Muscle of leg (tissue), 16 donors: ENCODE measurements at places on chromosomes 5 and 9. TPM values are rescaled to one million over a fixed set of nuclear protein-coding genes. Genes with fewer than 3 reads are reported as not detected.

Gene ZNF484
- 4.5 TPM for polyA plus RNA-seq

GRCh38 chr9:101433229-101433628, 2.3 kb downstream of the ALDOB start:
- H3K4me3 ChIP-seq: no peak overlapping the region
- H3K27ac ChIP-seq: no peak overlapping the region
- no peak for DNase-seq
- H3K4me1 ChIP-seq: no peaks in the 10 kb centered on the region
- H3K27me3 ChIP-seq: no peaks in the 10 kb centered on the region

DNA sequence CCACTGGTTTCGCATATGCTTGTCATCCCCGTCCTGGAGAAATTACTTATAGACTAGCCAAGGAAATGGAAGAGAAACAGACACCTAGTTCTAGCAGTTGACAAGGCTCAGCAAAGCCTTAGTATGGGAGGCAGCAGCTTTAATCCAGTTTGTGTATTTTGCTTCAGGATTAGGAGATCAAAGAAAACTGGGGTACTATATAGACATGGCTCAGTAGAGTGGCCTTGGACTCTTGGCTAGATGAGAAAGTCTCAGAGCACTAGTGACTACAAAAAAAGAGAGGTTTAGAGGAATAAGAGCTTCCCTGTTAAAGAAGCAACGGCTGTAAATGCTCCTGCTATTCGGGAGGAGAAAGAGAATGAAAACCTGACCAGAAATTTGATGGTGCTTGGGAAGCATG, 349.1 kb downstream of the CTNND2 start:
- H3K4me1 ChIP-seq: no peaks in the 10 kb centered on the region
- H3K4me3 ChIP-seq: no peak overlapping the region
- DNase-seq: no peak
- H3K27ac ChIP-seq: no peak overlapping the region

- no peak for DNase-seq
- no peaks in the 10 kb centered on the region for H3K4me1 ChIP-seq
- no peak overlapping the region for H3K27ac ChIP-seq
- H3K4me3 ChIP-seq: no peak overlapping the region
- H3K36me3 ChIP-seq: no peaks in the 10 kb centered on the region
Measured at GRCh38 chr5:159567461-159567860, 237.2 kb upstream of the IL12B start.

DNA sequence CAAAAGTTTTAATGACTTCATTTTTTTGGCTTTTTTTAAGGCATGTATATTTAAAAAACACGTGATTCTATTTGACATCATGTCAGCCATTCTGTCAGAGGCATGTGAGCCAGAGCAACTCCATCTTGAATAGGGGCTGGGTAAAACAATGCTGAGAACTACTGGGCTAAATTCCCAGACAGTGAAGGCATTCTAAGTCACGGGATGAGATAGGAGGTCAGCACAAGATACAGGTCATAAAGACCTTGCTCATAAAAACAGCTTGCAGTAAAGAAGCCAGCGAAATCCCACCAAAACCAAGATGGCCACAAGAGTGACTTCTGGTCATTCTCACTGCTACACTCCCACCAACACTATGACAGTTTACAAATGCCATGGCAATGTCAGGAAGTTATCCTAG, 1000.6 kb upstream of the DMAC1 start:
- no peak overlapping the region for H3K27ac ChIP-seq
- no peak for DNase-seq
- no peak overlapping the region for H3K4me3 ChIP-seq
